ENCODE measurements at places on chromosomes 5 and 9. TPM values are rescaled to one million over a fixed set of nuclear protein-coding genes. Genes with fewer than 3 reads are reported as not detected.

GRCh38 chr5:132750471-132751230 is 3.4 kb downstream of the CCNI2 start:
- peak; percentile 64 for DNase-seq

GRCh38 chr5:160956051-160956450 is 104.0 kb upstream of the ATP10B start:
- no peak for DNase-seq

DNA sequence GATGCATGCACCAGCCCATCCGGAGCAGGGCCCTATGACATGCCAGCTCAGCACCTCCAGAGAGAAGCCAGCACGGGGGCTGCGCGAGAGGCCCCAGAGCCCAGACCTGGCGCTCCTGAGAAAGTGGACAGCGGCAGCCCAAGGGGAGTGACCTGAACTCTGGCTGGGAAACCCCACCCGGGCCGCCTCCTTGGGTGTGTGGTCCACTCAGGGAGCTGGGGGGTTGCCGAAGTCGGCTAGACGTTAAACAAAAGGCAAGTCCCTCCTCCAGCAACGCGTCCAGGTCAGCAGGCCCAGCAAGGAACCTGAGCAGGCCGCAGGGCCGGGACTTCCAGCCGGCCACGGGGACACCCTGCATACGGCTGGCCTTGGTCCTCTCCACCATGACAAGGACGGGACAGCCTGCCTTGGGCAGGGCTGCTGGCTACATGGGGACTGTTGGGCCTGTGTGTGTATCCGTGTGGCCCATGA is 35.7 kb downstream of the NACC2 start:
- DNase-seq: no peak

DNA sequence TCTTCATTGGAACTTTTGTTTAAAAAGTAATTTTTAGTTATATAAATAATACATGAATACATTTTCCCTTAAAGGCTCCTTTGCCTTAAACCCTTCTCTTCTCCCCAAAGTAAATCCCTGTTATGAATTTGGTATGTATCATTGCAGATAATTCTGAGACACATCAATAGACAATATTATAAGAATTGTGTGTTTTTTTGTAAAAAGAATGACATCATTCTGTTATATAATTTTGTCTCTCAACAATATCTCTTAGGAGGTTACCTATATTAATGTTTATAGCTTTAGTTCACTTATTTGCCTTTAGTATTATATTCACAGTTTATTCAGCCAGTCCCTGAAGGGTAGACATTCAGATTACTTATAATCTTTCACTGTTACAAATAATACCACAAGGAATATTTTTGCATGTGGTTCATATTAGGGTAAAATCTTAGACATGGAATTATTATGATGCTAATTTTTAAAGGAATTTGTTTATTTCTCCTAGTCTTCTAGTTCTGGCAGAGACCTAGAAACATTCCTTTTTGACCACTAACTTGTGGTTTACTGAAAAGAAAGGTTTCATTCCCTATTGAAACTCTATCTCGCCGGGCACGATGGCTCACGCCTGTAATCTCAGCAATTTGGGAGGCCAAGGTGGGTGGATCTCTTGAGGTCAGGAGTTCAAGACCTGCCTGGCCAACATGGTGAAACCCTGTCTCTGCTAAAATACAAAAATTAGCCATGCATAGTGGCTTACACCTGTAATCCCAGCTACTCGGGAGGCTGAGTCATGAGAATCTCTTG is 105.6 kb downstream of the KCTD16 start:
- no peak for DNase-seq

DNA sequence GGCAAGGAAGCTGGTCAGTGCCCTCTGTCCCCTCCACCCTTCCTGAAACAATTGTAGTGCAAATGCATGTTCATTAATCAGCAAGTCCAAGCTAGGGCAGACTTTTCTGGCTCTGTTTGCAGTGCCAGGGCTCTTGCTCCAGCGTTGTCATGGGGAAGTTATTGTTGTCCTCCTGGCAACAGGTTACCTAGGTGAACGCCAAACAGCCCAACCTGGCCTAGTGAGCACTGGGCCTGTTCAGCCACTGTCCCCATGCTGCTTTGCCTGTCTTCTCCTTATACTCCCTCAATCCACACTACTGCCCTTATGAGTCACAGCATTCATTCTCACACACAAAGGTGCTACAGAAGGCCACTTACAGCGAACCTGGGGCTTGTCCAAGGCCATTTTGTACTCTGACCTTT is 34.5 kb upstream of the GLIS3 start:
- no peak for DNase-seq

DNA sequence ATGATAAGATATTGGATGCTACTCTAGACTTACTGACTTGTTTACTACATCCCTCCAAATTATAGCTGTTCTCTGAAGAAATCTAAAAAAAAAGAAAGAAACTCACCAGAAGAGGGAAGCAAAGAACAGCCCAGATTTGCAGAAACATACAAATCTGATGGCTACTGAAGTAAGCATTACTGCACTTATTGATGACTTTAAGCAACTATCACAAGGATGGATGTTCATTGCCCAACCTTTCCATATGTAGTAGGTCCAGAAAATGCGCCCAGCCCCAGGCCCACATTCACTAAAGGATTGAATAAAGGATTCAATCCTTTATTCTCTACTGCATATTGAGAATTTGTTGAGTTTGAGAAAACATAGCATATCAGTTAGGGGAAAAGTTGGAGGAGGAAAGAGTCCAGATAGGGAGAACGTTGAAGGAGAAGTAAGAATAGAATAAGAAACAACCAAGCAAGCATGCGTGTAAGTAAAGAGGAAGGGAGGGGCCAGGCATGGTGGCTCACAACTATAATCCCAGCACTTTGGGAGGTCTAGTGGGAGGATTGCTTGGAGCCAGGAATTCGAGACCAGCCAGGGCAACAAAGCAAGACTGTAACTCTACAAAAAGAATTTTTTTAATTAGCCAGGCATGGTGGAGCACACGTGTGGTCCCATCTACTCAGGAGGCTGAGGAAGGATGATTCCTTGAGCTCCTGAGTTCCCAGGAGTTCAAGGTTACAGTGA is 33.8 kb upstream of the DTWD2 start:
- peak; percentile 64 for DNase-seq

The CBY3 gene
- total RNA-seq: 0.63 TPM

The EIF4E1B gene
- not detected for total RNA-seq

The BTNL9 gene
- total RNA-seq: not detected

GRCh38 chr5:145227881-145228280 is 607.3 kb downstream of the PRELID2 start:
- no peak for DNase-seq

DNA sequence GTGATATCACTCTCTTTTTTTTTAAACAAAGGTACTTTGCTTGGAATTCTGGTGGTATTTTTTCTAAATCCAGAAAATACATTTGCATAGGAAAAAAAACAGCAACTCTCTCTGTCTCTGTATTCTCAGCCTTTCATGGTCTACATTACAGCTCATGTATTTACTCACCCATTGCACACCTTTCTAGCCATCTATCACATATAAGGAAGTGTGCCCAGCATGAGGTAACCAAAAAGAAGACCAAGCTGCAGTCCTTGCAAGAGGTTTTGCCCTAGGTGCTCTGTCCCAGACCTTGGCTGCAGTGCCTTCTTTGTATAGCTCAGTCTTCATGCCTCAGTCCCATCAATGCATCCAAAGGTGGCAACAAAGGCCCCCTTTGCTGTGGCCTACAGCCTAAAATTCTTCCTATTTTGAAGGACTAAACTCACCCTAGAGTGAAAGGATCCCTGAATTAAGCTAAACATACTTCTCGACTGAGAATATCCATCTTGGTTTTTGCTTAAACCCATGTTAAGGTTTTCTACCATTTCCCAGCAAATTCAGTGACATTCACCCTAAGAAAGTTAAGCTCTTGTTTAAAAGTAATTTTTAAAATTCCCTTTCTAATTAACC is 446.4 kb downstream of the KIF4B start:
- DNase-seq: no peak

The CD14 gene
- total RNA-seq: 0.31 TPM

DNA sequence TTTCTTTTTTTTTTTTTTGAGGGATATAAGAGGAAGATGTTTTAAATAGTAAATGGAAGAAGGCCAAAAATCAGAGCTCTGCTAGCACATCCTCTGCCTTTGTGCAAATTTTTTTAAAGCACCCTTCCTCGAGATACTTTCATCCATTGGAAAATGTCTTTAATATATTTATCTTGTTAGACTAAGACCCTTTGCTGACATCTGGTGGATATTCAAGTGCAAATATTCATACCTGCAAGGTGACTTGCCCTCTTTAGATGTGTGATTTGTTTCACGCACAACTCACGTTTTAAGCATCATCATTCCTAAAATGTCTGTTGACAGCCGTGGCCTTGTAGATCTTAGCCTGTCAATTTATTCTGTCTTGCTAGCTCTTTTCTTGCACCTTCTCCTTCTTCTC is 258.5 kb downstream of the AGTPBP1 start:
- no peak for DNase-seq

DNA sequence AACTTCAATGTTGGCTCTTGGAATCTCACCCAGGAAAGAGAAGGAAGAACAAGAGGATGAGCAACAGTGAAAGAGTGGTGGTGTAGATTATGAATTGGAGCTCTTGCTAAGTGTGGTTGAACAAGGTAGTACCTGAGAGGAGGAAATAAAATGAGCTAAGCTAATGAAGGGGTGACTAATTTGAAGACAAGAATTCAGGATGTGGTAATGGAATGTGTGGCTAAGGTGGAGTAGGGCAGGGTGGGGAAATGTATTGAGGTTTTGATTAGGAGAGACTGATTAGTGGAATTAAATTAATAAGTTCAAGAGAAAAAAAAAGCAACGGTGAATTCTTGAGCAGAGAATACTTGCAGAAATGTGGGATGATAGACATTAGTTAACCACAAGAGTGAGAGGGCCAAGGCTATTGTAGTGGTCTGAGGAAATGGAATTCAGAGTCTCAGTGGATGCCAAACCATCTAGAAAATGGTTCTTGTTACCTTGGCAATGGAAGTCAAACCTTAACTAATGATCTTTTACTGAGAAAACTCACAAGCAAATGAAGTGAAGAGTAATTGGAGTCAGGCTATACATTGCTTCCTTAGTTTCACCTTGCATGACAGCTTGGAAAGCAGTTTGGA is 648.3 kb upstream of the ZNF608 start:
- DNase-seq: no peak

GRCh38 chr9:36128349-36128748 is 8.2 kb upstream of the GLIPR2 start:
- no peak for DNase-seq

- DNase-seq: no peak
These were observed 29.6 kb upstream of the BOD1 start for GRCh38 chr5:173645890-173646574.

- peak; percentile 66 for DNase-seq
These were observed 1.8 kb upstream of the SH2D3C start for GRCh38 chr9:127780126-127780885.

- DNase-seq: no peak
These were observed 186.8 kb upstream of the KLF9 start for GRCh38 chr9:70601000-70601951.

- no peak for DNase-seq
These were observed 165.4 kb upstream of the TARS1 start for GRCh38 chr5:33275391-33275790.
